Renal cortical epithelial cell (primary cell): ENCODE measurements at places on chromosomes 1 and 21.

GRCh38 chr1:60503266-60503925 lies 429.8 kb upstream of the C1orf87 start:
- DNase-seq = peak; percentile 4

DNA sequence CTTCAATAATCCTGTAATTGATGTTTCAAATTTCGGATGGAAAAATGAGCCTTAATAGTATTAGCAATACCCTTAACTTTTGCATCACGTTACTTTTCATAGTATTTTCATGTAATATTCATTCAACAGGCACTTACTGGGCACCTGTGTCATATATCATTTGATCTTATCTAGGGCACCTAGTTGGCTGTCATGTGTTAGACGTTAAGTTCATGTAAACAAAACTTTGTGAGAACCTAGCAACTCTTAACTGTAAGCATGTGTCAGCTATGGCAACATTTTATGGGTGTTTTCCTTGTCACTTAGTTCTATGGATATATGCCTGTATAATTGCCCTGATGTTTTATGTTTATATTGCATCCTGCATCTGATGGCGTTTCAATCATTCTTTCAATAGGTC lies 777 bp downstream of the LAMC2 start:
- no peak for DNase-seq

DNA sequence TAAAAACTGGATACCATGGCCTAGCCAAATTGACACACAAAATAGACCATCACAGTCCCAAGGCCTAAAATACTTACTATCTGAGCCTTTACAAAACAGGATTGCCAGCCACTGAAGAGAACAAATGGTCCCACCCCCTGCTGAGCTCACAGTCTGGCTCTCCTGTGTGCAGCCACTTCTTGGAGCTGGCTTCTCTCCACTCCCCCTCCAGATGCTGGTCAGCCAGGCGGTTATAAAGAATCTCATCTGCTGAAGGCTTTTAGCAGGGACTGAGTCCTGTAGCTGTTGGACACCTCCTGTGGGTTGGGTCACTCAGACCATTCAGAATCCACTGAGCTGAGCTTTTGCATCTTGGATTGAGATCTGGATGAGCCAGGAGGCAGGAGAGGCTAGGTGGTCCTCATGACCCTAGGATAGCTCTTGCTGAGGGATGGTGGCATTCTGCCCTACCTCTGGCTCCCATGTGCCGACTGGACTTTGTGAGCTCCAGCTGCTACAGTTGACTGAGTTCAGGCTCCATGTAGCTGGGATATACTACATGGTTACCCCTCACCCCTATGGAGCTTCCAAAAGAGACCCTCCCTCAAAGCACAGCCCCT lies 16.1 kb downstream of the OXCT2 start:
- DNase-seq = no peak

DNA sequence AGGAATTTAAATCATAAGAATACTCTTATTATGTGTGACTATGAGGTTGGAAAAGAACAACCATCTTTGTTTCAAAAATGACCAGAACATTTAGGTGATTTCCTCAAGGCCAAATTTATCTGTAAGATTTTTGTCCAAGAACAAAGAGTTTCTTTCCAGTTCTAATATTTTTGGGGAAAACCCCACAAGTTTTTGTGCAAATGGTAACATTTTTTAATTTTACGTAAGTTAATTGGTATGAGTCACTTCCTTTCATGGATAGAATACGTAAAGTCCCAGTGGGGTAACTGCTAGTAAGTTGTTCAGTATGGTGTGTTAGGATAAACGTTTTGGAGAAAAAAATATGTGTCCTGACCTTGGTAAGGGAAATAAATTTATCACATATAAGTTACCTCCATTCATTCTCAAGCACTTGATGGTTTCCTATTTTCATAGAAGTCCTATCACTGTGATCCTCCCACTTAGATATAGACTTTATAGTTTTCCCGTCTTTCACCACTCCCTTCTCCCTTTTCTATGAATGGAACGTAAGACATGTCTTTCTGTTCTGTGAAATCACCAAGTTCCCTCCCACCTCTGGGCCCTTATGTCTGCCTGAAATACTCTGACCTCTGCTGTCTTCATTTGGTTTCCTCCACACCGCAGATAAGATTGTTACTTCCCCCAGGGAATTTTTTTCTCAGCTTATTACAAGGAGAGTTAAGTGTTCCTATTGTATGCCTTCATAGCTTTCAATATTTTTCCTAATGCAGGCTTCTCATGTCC lies 34.9 kb upstream of the TSNAX start:
- DNase-seq = no peak

GRCh38 chr1:111956155-111956771 lies 33.2 kb downstream of the KCND3 start:
- no peak for DNase-seq

- DNase-seq = no peak
These were observed 251.3 kb downstream of the SDCCAG8 start for GRCh38 chr1:243507001-243507671.

DNA sequence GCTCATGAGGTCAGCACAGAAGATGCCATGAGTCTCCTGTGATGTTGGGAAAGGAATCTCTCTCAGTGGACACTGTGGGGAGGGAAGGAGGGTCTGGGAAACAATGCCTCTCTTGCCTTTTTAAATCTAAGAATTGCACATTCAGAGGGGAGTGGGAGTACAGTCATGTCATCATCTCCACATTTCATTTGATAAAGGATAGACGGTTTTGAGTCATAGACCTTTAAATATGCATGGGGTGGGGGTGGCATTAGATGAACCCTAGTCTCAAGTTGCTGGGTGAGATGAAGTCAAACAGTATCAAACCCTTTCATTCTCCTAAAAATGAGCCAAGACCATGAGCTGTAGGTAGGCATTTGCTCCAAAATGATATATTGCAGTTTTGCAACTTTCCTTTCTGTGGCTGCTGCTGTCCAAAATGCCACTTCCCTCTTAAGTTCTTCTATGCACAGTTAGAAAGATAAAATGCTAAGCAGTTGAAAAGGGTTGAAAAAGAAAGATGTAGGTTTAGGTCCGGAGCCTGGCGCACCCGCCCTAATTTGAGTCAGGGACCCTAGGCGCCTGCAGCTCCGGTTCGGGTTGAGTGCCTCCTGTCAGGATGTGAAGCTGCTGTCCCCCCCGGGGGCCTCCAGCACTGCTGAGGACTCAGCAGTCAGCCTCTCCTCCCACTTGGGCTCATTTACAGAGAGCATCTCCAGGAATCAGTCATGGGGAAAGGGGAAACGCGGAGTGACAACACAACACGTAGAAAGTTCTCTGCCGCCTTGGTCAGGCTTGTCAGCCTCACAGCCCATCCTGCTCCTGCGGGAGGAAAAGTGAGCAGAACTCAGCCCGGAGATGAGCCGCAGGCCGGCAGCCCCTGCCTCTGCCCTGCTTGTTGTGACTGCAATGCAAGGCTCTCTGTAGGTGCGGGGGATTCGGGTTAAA lies 479.3 kb upstream of the RUNX1 start:
- peak; percentile 26 for DNase-seq

GRCh38 chr1:108598340-108598739 lies 38.4 kb downstream of the EEIG2 start:
- DNase-seq = no peak

DNA sequence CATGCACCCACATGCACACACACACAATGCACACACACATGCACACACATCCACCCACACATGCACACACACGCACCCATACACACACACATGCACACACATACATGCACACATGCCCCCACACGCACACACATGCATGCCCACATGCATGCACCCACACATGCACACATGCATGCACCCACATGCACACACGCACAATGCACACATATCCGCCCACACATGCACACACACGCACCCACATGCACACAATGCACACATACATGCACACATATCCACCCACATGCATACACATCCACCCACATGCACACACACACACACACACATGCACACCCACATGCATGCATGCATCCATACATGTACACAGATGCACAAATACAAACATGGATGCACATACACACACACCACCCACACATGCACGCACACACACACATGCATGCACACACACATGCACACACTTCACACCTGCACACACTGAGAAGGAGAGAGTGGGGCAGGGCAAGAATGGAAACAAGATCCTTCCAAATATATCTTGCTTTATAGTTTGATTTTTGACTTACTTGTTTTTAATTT lies 123.2 kb downstream of the NPHP4 start:
- no peak for DNase-seq

GRCh38 chr21:25974964-25975363 lies 195.6 kb downstream of the APP start:
- DNase-seq = no peak

DNA sequence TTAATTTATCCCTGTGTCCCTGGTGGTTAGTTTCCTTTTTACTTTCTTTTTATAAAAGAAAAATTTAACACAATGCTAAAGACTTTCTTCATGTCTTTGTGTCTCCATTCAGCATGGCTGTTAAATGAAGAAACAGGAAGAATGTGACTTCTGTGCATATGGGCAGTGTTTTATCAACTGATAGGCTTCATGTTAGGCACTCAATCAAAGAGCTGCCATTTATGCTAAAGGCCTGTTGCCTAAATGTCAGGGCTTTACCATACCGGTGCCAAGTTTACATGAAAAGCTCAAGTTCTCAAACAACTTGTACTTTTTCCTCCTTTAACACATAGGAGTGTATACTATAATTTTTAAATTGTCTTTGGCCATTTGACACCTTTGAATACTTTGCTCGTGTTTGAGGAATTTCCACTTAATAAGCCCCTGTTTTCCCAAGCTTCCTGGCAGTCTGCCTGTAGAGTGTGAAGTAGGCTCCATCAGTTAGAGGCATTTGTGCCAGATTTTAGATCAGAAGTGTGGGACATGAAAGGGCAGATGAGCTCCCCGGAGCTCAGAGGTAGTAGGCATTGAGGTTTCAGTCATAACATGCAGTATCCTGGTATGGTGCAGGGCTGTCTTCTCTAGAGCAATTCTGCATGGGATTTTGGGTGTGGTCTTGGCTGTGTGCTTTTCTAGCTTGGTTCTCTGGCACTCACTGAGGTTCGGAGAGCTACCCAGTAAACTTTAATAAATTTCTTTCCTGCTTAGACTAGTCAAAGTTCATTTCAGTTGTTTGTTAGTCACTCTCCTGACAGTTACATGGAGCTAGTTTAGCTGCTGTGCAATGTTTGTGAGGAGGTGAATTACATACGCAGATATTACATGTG lies 119.0 kb downstream of the LEPR start:
- DNase-seq = no peak

- DNase-seq = peak; percentile 100
These were observed 104.5 kb upstream of the LMO4 start for GRCh38 chr1:87224201-87224600.

GRCh38 chr1:106564192-106564591 lies 492.3 kb upstream of the PRMT6 start:
- no peak for DNase-seq

DNA sequence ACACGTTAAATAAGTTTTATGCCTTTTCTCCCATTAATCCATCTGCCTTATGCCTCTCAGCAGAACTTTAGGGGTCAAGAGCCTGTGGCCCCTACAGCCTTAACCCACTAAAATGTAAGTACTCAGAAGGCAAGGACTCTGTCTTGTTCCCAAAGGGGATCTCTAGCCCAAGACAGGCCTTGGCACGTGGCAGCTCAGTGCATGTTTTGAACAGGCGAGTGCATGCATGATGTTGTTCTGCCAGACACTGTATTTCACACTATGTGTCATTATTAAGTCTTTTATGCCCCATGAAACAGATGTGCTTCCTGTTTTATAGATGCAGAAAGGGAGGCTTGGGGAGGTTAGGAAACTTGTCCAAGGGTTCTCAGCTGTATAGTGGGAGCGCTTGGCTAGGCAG lies 102.8 kb downstream of the ETS2 start:
- no peak for DNase-seq

- DNase-seq = no peak
These were observed 34.6 kb downstream of the STXBP3 start for GRCh38 chr1:108780937-108781574.

DNA sequence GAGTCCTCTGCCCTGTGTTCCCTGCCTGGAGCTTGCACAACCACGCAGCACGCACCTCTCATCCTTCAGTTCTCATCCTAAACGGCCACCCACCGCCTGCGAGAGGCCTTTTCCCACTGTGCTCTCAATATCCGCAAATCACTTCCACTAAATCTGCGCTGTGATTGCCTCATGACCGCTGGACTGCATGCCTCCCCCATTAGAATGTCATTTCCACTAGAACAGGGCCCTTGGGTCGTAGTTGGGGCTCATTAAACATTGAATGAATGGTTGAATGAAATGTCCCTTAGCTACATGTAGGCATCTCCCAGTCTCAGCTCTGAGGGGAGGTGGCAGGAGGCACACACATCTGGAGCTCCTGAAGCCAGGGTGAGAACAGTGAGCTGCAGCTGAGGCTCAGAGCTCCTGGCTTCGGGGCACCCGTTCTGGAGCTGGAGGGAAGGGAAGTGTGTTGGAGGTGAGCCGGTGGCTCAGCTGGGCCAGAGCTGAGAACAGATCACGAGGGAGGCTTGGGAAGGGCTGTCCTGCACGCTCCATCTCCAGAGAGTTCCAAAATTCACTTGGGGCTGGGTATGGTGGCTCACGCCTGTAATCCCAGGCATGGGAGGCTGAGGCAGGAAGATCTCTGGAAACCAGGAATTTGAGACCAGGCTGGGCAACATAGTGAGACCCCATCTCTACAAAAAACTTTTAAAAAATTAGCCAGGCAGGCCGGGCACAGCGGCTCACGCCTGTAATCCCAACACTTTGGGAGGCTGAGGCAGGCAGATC lies 30.4 kb downstream of the TMEM201 start:
- DNase-seq = no peak

- DNase-seq = no peak
These were observed 21.9 kb downstream of the FAM3B start for GRCh38 chr21:41338455-41338854.

DNA sequence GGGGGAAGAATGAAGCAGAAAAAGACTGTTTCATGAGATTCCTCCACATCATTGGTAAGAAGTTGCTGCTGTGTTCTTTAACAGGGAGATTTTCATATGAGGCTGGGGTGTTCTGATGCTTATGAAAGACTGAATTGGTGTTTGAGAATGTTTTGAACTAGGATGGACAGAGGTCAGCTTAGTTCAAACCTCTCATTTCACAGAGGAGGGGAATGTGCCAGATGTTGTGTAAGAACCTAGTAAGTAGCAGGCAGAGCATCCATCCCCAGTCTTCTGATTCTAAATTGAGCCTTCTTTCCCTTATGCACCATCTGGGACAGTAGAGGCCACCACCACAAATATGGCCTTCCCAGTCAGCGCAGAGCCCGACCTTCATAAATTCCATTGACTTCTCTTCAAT lies 43.7 kb downstream of the SAMD13 start:
- no peak for DNase-seq

GRCh38 chr1:246418565-246419312 lies 88.3 kb downstream of the SMYD3 start:
- no peak for DNase-seq
